ENCODE measurements at places on chromosomes 1 and 21.

DNA sequence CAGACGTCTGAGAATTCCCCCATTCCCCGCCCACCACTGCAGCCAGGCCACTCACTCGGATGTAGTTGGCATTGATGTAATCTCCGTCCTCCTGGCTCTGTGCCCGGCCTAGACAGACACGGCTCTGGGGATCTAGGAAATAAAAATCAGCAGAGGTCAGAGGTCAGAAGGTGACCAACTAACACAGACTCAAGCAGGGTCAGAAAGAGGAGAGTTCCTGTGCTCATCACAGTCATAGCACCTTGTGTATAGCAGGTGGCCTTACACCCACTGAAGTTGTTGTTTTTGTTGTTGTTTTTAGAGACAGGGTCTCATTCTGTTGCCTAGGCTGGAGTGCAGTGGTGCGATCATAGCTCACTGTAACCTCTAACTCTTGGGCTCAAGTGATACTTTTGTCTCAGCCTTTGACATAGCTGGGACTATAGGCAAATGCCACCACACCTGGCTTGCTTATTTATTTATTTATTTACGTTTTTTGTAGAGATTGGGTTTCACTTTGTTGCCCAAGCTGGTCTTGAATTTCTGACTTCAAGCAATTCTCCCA lies 4.9 kb downstream of the PTPN7 start:
- DNase-seq = no peak

DNA sequence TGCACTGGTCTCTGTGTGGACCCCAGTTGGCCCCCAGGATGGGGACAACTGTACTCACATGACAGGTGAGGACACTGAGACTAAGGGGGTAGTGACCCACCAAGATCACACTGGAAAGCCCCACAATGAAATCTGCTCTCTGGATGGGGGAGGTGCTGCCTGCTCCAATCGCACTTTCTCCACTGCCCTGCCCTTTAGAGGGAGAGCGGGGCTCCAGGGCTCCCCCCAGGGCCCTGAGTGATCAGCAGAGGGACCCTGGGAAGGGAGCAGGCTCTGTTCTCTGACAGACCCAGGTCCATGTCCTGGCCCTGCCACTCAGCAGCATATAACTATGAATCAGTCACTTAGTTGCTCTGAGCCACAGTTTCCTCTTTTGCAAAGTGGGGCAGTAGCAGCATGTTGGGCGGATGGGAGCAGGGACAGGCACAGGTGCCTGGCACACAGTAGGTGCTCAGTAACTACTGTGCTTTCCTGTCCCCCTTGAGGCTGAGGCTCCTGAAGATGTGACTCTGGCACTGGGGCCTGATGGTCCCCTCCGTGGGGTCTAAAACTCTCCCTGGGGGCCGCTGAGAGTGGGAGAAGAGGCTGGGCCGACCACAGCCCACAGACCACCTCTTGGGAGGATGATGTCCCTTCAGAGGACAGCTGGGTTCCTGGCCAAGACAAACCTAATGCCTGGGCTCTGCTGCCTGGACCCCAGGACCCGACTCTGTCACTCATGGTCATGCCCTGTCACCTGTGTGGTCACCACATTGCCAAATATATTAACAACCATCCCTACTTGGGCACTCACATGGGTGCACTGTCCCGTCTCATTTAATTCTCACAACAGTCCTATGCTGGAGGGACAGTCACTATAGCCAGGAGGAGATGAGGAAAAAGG lies 222.7 kb downstream of the PTPRU start:
- DNase-seq = no peak

DNA sequence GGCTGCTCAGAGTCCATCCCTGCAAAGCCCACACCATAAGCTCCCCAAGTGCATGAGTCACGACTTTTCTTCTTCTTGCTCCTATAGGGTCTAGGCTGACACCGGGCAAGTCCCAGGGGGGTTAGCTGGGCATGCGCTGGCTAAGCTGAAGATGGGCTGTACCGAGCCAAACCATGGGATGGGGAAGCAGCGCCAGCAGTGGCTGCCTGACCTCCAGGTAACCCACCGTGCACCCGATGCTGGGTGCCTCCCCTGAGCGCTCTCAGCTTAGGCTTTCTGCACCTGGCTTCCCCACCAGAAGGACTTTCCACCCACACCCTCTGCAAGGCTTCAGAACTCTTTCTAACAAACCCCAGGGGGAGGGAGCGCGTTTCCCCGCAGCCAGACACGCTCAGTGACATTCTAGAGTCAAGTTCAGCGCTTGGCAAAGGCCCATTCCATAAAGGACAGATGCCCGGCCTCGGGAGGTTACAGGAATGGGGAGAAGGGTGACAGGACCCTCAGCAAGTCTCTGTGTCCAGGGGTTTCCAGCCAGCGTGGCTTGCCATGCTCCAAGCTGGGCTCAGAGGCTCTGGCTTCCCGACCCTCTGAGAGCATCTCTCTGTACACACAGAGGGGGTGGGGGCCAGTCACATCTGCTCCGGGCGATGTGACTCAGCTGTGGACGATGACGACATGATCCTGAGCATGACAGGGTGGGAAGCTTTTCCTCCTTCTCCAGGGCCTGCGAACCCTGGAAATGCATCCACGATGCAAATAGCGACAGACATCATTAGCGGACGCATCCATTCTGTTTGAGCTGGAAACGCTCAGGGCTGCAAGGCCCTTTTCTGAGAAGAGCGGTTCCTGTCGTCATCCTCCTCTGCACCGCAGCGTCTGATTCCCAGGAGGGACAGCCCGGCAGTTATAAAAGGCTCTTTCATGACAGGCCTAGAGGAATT lies 107.8 kb downstream of the SIK1 start:
- peak; percentile 53 for DNase-seq

DNA sequence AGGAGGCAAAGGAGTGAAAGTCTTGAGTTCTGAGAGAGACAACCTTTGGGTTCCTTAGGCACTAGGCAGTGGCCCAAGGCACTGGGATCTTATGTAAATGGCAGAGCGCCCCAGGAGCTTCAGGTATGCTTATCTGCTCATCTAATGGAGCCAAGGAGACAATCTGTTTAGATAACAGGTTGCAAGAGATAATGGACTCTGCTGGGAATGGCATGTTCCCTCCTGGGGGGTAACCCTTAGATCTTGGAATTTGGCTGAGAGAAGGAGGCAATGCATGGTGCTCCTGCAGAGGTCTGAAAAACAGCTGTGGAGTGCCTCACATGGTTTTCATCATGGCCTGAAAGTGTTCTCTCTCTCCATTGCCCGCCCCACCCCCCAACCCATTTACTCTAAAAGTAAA lies 44.1 kb upstream of the WLS start:
- DNase-seq = no peak

GRCh38 chr1:209885403-209886218 lies 52.4 kb upstream of the SYT14 start:
- no peak for DNase-seq

DNA sequence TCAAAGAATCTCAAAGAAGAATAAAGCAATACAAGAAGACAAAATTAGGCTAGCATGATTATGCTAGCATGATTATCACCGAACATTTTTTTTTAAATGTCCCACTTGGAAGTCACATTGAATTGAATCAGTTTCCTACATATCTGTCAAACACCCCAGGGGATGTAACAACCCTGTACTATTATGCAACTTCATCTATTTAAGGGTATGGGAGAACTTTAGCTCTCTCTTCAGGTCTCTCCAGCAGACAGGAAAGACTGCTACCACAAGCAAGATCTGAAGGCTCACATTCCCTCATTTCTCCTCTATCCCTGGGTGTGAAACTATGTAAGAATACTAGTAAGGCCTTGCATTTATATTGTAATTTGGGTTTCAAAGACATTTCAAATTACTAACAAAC lies 52.8 kb downstream of the EDEM3 start:
- no peak for DNase-seq

- no peak for DNase-seq
Measured at GRCh38 chr1:57319165-57319564, 104.7 kb downstream of the DAB1 start.

- DNase-seq = no peak
Measured at GRCh38 chr1:41626146-41626545, 141.7 kb upstream of the EDN2 start.

- DNase-seq = no peak
Measured at GRCh38 chr21:36005879-36006400, 54.4 kb downstream of the SETD4 start.

DNA sequence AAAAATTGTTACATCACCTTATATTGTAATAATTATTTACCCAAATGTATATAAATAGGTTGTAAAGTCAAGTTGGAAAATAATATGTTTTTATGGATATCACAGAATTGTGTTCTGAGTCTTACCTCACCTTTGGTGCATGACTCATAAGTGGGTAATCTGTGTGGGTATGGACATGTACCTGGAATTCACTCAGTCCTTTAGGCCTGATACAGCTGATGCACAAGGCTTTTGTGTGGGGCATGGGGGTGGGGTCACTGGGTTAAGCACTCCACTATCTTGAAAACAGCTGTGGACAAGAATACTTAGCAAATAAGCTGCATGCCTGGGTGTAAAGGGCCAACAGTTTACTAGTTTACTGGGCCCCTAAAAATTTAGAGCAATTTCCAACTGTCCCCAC lies 34.4 kb downstream of the INKA2 start:
- no peak for DNase-seq

DNA sequence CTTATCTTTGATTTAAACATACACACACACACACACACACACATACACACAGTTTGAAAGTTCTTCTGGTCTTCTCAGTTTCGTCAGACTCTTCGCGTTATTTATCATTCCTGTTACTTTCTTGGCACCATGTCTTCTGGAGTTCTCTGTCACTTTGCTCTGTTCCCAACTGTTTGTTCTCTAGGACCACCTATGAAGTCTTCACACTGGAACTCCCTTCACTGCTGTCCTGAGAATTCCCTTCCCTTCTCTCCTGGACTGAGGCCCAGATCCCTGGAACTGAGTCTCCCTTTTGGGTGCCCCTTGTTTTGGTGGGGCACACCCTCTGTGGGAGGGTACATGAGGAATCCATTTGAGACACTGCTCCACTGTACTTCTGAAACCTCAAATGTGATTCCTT lies 30.5 kb downstream of the ALG14 start:
- DNase-seq = no peak

- no peak for DNase-seq
Measured at GRCh38 chr1:248691567-248692155, 10.9 kb downstream of the OR14I1 start.

DNA sequence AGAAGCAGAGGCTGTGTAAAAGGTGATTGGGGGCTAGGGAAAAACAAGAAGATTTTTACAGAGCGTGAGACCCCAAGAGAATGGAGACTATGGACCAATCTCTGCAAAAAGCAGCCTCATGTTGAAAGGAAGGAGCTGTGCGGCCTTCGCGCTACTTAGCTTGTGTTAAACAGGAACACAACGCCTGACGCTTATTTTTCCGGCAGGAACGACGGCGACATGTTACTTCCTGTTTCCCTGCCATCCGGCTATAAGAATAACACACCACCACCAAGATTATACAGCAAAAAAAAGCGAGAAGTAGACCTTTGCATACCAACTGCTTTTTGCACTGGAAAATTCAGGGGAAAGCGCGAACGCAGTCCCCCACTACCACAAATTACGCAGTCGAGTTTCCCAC lies 272.7 kb downstream of the FAM72C start:
- no peak for DNase-seq

GRCh38 chr1:75202751-75203150 lies 68.6 kb downstream of the LHX8 start:
- no peak for DNase-seq

- no peak for DNase-seq
Measured at GRCh38 chr21:35048183-35048601, 910 bp downstream of the RUNX1 start.

DNA sequence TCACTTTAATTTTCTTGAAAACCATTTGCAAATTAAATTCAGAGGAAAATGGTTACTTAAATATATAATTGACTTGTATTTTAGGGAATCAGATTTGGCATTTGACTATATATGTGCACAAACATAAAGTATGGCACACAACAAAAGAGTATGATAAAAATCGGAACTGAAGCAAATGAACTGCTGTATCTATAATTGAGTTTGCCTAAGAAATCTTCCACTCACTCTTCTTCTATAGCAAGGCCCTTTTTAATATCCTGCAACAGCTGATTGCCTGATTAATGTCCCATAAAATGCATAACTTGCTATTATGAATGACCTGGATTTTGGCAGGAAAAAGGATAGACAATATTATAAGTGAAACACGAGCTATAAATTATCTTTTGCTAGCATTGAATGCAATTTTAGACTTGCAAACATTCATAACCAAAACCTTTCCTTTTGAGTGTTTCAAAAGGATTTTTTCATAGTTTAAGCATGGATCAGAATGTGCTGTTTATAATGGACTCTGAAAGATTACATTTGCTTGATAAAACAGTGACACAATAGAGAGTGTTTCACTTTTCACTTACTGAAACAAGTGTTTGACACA lies 2204.3 kb downstream of the MRPL39 start:
- no peak for DNase-seq

GRCh38 chr1:246219508-246220030 lies 287.5 kb downstream of the SMYD3 start:
- no peak for DNase-seq

GRCh38 chr1:63799307-63799706 lies 25.5 kb downstream of the ROR1 start:
- DNase-seq = no peak

DNA sequence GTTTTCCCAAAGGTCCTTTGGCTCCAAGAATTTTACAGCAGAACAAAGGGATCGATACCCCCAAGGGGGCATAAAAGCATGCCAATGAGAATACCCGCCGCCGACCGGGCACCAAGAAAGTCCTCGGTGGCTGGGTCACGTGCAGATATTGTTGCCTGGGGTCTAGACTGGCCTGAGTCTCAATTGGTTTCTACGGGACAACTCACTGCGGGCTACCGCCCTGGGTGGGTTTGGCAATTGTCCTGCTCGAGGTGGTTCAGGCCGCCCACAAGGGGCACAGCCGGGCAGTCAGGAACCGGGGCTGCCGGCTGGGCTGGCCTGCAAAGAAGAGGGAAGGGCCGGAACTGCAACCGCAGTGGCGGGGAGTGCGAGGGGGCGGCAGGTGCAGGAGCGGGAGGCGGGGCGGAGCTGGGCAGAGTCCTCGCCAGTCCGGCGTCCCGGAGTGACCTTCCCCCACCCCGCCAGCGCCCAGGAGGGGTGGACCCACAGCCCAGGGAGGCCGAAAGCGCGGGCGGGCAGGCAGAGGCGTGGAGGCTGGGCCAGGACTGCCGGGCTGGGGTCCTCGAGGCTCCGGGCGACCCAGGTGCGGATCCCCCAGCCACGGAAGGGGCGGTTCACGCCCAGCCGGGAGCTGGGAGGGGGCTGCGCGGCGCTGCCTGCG lies 926 bp upstream of the ATP1B1 start:
- no peak for DNase-seq

DNA sequence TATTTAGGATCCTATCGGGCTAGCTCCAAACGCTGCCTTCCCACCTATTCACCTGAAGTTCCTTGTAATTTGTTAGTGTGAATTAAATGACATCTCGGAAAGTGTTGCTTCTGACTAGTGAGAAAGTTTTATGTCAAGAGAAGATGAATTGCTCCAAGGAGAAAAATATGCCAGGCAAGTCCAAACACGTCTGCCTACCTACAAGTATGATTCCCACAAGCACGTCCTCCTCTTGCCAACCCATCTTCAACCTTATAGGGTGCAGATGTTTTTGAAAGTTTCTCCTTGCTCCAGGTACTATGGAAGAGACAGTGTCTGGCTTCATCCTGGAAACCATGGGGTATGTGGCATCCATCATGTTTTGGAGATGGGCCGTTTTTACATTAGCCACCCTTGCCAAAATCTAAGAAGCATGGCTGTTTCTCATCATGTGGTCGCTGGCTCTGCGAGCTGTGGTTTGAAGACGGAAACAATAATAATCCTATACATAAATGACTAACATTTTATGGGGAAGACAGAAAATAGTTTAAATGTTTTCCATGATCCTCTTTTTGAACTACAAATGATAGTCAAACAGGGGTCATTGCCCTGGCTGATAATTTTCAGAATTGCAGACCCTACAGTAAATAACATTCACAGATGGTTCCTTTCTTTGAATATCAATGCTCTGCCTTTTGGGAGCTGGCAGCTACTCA lies 505.8 kb downstream of the SMYD3 start:
- no peak for DNase-seq
